ENCODE measurements at places on chromosomes 2 and 18.

- DNase-seq: no peak
These were observed 26.1 kb downstream of the IGFBP2 start for GRCh38 chr2:216659276-216659675.

DNA sequence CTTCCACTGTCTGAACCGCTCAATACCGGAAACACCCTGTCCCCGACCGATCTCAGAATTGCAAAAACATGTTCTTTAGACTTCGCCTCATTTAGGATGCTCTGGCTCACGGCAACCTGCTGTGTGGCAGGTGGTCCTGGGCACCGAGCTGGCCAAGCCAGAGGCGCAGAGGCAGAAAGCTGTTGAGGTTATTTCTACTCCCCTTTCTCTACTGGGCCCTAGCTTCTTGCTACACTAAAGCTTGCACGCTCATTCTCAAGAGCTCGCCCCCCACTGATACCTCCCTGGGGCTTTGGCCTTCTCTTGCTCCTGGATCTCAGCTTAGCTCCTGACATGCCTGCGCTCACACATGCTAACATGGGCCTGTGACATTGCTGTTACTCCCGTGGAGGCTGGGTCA, 417.4 kb downstream of the LPIN1 start:
- DNase-seq: no peak

- DNase-seq: no peak
These were observed 296.4 kb upstream of the DLGAP1 start for GRCh38 chr18:4751523-4751922.

DNA sequence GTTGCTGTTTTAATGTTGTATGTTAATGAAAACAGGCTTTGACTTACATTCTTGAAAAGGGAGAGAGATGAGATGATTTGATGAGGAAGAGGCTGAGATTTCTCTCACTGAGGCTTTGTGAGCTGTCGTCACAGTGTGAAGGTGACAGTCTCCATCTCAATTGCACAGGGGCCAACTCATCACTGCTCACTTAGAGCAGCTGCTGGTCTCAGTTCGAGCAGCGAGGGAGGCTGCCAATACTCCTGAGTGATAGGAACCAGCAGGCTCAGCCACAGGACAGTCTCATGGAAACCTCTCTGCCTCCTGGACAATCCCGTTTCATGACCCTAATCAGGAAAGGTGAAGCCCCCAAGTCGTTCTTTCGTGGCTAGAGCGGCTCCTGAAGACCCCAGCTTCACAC, 170.7 kb upstream of the SOX11 start:
- no peak for DNase-seq

DNA sequence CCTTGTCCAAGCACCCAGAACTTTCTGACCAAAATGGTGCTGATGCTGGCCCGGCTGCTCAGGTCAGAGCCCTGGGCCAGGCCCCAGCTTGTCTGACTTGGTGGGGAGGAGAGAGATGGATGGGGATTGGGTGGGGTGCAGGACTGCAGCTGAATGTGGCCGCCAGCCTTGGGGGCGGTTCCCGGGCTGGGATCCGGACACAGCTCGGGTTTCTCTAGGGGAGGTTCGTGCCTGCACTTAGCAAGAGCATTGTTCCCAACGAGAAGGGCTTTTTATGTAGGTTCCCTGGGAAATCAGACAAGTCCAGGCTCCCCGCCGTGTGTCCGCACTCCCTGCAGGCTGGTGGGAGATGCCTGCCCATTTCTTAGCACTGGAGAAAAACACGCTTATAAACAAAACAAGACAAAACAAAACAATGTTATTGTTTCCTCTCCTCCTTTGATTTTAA, 50.5 kb upstream of the HS6ST1 start:
- no peak for DNase-seq

GRCh38 chr2:126325202-126325601, 330.8 kb upstream of the GYPC start:
- DNase-seq: no peak

DNA sequence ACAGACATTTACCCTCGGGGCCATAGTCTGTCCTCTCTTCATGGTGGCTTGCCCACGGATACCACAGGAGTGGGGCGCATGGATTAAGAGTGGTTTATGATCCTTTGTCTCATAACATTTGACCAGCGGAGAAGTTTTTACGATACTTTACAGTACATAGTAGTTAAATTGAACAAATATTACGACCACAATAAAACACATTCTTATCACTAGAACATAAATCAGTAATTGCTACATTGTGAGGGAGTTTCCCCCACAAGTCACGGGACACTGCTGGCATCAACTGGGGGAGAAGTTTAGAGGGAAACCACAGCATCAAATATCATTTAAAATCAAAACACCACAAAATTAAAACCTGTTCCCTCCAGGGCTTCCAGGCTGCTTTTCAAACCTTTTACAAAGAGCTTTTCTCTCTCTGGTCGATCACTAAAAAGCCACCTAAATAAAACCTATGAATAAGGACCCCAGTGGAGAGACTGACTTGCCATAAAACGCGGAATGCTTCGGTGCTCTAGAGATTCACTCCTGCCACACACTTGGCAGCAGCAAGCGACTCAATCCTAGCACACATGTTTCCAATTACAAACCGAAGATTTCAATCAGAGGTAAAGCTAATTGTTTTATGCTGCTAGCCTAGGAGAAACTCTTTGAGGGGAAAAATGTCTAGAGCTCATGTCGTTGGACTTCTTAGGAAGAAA, 173.7 kb upstream of the HNRNPA3 start:
- no peak for DNase-seq

- no peak for DNase-seq
These were observed 29.1 kb downstream of the ERMN start for GRCh38 chr2:157296490-157296889.

DNA sequence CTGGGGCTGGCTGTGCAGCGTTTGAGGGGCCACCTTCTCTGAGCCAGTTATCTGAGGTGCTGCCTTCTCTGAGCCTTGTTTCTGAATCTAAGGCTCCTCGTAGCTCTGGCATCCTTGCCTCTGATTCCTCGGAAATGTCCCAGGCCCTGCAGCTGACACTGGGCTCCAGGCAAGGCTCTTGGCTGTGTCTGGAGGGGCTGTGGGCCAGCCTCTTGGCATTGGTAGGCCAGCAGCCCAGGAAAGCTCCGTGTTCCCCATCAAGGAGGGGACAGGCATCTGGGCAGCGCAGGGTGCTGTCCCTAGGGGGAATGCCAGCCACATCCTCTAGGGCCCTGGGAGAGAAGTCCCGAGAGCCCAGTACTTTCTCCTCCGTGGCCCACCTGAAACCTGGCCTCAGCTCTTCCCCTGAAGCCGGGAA, 40.7 kb upstream of the TAF1B start:
- DNase-seq: no peak

DNA sequence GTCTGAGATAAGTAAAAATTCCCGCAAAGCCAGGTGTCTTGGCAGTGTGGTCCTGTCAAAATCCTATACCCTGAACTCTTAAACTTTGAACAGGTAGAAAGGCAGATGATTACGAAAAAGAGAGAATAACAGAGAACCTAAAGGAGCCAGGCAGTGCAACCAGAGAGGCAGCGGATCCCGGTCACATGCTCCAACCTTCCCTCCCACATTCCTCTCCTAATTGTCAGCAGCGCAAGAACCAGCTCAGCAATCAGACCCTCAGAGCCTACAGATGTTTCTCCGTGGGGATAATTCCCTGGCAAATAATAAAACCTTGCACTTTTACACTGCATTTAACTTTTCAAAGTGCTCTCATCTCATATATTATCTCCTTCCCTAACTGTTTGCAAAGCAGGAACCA, 124.8 kb downstream of the EPHA4 start:
- no peak for DNase-seq

- no peak for DNase-seq
These were observed 264.2 kb downstream of the GBX2 start for GRCh38 chr2:235903782-235904584.

- no peak for DNase-seq
These were observed 49.0 kb downstream of the CAPN13 start for GRCh38 chr2:30758191-30758651.

- DNase-seq: no peak
These were observed 40.6 kb downstream of the SPC25 start for GRCh38 chr2:168849610-168850009.

DNA sequence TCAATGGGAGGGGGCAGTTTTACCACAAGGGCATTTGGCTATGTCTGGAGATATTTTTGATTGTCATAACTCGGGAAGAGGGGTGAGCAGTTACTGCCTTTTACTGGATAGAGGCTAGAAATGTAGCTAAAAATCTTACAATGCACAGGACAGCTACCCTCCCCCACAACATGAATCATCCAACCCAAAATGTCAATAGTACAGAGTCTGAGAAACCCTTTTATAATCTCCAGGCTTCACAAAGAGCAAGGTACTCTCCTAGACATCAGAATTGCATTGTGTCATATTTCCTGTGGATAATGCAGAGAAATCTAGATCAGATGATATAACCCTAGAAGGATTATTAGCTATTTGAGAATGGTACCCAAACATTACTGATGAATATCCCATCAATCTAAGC, 277.1 kb upstream of the NRP2 start:
- no peak for DNase-seq

DNA sequence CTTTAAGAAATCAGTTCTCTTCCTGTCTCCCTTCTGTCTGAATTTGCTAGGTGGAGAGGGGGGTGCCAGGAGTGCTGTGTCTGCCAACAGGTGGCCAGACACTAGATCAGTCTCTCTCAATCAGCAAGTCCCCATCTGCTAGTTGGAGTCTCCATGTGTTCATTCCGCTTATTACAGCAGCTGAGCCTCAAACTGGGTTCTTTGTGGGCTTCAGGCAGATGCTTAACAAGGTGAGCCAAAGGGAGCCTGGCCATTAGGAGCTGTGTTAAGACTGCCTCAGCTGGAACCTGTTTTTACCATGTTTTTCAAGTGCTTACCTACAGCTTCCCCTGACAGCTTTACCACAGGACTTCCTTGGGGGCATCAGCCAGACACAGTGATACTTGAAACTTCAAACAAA, 401.9 kb downstream of the LRP1B start:
- no peak for DNase-seq

GRCh38 chr18:52700816-52701215, 360.8 kb downstream of the DCC start:
- no peak for DNase-seq

- DNase-seq: no peak
These were observed 23.5 kb downstream of the HADHB start for GRCh38 chr2:26268213-26268612.

- DNase-seq: no peak
These were observed 25.4 kb upstream of the RHOB start for GRCh38 chr2:20421336-20421987.

- no peak for DNase-seq
These were observed 144.4 kb downstream of the PTGR3 start for GRCh38 chr18:75064513-75064905.

GRCh38 chr18:3457261-3457724, 7.3 kb downstream of the TGIF1 start:
- DNase-seq: no peak

DNA sequence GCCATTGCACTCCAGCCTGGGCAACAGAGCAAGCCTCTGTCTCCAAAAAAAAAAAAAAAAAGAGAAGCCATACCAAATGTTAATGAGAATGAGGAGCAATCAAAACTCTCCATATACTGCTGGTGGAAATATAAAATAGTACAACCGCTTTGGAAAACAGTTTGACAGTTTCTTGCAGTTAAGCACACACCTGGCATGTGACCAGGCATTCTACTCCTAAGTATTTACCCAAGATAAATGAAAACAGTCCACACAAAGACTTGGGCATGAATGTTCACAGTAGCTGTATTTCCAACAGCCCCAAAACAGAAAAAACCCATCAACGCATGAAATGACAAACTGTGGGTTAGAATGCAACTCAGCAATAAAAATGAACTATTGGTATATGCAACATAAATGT, 76.0 kb upstream of the ST8SIA5 start:
- DNase-seq: no peak

- no peak for DNase-seq
These were observed 18.5 kb upstream of the LRATD1 start for GRCh38 chr2:14614017-14614416.

GRCh38 chr2:149564097-149564496, 23.5 kb downstream of the MMADHC start:
- no peak for DNase-seq

DNA sequence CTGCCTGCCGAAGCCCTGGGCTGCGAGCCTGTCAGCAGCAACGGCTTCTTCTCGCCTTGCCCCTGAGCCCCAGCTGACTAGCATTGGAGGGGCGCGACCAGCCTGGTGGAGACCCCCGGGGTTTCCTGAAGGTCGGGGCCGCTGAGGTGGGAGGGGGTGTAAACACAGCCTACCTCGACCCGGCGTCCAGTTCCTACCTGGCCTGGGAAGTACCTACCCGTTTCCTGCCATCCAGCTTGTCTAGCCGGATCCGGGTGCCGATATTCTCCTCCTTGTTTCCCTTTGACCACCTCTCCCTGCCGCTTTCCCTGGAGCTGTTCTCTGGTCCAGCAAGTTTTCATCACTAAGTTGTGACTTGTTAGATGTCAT, 511 bp downstream of the MOB4 start:
- peak; percentile 11 for DNase-seq

All from activated CD8-positive, alpha-beta memory T cell treated with anti-CD3 and anti-CD28 coated beads for 1 hour (primary cell).